ENCODE measurements at places on chromosomes 6 and 20.

DNA sequence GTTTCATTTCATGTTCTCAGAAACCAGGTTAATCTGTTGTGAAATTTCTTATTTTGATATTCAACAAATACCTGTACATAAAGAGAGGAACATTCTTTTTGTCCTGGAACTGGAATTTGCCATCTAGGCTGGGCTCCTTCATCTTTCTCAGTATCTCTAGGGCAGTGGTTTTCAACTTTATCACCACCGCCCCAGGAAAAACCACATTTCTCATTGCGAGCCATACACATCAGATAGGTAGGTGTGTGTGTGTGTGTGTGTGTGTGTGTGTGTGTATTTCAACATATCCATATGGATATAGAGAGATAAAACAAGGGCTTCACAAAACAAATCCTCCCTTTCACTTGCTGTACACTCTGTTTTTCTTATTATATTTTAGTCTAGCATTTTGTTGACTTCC, 24.1 kb downstream of the BFSP1 start:
- DNase-seq = no peak

DNA sequence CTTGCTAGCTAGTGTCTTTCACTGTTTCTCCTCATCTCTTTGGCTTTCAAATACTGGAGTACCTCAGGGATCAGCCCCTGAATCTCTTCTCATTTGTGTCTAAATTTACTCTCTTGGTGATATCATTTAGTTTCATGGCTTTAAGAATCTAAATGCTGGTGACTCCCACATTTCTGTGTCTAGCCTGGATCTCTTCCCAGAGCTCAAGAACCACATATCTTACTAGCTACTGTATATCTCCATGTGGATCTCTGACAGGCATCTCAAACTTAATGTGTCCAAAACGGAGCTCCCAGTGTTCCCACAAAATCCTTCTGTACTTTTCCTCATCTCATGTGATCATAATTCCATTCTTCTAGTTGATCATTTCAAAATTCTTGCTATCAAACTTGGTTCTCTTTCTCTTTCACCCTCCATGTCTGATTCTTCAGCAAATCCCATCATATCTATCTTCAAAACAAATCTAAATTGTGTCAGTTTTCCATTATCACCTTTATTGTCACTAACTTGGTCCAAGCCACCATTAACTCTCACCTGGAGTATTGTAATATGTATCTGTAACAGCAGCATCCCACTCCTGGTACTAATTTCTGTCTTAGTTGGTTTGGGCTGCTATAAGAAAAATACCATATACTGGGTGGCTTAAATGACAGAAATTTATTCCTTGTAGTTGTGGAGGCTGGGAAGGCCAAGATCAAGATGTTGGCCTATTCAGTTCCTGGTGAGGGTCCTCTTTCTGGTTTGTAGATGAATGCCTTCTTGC, 45.9 kb downstream of the CCDC170 start:
- no peak for DNase-seq

- no peak for DNase-seq
Observed at GRCh38 chr20:20979934-20980333, 126.2 kb downstream of the LINC00237 start.

DNA sequence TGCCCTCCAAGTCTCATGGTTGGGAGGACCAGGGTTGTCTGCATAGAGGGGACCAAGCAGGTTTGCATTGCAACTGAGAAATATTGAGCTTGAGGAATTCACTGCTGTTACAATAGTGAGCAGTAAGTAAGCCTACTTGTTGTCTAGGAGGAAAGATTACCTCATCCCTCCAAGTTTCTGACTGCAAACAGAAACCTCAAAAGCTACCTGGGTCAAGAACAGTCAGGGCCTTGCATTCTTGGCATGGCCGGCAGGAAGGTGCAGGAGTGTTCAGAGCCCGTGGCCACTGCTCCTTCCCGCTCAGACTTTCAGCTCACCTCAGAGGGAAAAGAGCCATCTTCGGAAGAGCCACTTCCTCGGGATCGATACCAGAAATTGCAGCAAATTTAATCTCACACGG, 46.0 kb upstream of the DOK5 start:
- no peak for DNase-seq

DNA sequence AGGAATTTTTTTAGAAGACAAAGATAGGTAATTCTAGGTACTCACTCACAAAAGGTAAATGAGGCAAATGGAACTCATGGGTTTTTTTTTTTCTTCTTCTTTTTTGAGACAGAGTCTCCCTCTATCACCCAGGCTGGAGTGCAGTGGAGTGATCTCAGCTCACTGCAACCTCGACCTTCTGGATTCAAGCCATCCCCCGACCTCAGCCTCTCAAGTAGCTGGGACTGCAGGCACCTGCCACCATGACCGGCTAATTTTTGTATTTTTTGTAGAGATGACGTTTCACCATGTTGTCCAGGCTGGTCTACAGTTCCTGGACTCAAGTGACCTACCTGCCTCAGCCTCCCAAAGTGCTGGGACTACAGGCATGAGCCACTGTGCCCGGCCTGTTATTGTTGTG, 126.1 kb downstream of the LRRC1 start:
- DNase-seq = no peak

GRCh38 chr6:93266116-93266817, 153.1 kb downstream of the EPHA7 start:
- no peak for DNase-seq

- no peak for DNase-seq
Observed at GRCh38 chr6:28960846-28961500, 37.2 kb upstream of the TRIM27 start.

DNA sequence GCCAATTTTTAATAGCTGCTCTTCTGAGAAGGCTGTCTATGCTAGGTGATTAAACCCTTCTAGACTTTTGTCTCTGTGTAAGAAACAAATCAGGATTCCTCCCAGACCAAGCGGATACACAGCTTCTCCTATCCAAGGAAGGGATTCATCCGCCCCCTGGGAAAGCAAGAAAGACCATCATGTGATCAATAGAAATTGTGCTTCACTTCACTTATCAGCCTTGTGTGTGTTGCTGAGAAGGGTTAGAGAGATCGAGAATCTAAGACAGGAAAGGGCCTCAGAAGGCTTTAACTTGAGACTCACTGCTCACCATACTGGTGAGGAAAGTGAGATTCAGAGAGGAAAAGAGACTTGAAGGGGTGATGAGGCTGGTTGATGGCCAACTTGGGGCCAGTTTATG, 1.5 kb downstream of the ABCC10 start:
- no peak for DNase-seq

- no peak for DNase-seq
Observed at GRCh38 chr6:53679446-53679933, 13.9 kb upstream of the KLHL31 start.

DNA sequence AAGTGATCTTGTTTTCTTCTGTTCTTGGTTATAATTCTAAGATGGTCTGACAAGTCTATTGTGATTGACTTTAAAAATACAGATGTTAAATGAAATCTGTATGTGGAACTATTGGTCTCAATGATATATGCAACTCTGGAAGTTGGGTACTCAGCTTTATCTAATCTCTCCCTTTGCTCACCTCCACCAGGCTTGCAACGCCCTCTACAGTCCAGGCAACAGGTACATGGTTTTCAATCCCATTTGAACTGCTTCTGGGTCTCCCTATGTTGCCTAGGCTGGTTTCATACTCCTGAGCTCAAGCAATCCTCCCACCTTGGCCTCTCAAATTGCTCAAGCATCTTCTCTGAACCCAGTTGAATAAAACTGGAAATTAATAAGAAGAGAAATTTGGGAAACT, 25.6 kb upstream of the HLA-DQB1 start:
- no peak for DNase-seq

GRCh38 chr6:112310439-112311125, 36.5 kb upstream of the RFPL4B start:
- DNase-seq = no peak

DNA sequence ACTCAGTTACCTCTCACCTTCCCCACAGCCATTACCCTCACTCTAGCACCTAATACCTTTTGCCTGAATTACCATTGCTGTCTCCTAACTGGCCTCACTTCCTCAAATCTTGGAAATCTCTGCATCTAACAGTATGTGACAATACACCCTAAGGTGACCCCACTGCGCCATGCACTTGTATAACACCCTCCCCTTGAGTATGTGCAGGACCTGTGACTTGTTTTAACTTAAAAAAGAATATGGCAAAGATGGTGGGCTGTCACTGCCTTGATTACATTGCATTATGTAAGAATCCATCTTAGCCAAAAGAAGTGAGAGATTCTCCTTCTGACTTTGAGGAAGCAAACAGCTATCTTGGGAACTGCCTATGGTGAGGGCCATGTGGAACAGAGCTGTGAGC, 29.9 kb upstream of the PKHD1 start:
- no peak for DNase-seq

DNA sequence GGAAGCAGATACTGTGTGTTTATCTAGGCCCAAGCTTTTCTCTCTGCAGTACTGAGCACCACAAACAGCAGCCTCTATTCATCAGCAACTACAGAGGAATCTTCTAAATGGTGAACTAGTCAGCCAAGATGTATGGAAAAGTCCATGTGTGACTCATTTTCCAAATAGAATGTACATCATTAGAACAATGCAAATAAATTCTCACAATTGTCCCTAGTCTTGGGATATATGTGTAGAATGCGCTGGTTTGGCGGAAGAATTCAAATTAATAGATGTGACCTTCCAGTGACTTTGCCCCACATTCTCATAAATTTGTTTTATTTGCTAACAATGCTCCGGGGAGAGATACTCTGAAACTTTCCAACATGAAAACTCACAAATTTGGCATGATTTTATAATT, 436.2 kb downstream of the CBLN4 start:
- no peak for DNase-seq

GRCh38 chr6:144657691-144658090, 372.6 kb downstream of the UTRN start:
- DNase-seq = no peak

- DNase-seq = no peak
Observed at GRCh38 chr6:8814440-8815000, 379.2 kb upstream of the SLC35B3 start.

DNA sequence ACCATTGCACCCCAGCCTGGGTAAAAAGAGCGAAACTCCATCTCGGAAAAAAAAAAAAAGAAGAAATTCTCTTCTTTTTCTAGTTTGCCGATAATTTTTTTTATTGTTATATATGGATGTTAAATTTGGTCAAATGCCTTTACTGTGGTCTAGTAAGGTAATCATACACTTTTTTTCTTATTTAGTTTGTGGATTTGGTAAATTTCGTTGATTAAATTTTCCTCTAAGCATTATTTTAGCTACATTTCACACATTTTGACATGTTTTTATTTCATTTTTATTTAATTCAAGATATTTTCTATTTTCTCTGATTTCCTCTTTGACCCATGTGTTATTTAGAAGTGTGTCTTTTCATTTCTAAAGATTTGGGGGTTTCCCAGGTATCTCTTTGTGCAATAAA, 18.0 kb upstream of the ELOVL2 start:
- DNase-seq = no peak

DNA sequence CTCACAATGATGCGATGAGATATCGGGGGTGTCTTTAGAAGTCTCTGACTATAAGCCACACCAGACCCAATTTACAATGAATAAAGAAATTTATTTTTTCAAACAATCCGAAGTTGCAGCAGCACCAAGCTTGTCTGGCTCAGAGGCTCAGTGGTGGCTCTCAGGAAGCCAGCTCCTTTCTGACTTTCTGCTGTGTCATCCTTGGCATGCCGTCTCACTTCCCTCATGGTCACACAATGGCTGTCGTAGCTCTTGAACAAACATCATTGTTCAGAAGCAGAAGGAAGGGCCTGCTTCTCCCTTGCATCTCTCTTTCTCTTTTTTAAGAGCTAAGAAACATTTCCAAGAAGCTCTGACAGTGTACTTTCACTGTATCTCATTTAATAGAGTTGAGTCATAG, 299.0 kb downstream of the DOK5 start:
- no peak for DNase-seq

DNA sequence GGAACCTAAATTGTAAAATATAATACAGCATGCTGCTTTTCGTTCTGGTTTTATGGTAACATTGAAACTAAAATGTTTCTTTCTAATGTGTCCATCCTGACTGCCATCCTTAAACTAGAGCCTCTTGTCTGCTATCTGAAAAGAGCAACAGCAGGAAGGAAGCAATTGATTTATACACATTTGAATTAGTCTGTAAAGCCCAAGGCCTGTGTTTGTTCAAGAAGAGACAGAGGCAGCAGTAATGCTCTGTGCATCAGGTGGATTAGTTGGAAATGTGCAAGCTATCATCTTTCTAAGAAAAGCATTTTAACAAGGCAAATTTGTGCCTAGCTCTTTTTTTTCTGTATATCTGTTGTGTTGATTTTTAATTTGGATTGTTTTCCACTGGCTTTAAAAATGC, 128.6 kb downstream of the SCAF8 start:
- no peak for DNase-seq
